G401 (cell line): ENCODE measurements at places on chromosomes 2 and 18.
A peak's percentile ranks its signal among the peaks of the same experiment; 100 is the strongest.

DNA sequence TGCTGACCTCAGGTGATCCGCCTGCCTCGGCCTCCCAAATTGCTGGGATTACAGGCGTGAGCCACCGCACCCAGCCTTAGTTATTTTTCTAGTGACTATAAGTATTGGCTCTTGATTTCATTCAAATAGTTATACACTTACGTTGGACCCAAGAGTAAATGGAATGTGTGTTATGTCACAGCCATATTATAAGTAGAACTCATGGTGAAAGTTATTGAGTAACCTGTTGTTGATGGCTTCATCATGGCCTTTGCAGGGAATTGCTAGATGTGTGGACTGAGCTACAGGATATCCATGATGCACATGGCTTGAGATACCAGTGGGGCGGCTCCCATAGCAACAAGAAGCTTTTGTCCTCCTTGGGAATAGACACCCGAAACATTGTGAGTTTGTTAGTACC lies 44.7 kb downstream of the AFTPH start:
- no peak for DNase-seq

DNA sequence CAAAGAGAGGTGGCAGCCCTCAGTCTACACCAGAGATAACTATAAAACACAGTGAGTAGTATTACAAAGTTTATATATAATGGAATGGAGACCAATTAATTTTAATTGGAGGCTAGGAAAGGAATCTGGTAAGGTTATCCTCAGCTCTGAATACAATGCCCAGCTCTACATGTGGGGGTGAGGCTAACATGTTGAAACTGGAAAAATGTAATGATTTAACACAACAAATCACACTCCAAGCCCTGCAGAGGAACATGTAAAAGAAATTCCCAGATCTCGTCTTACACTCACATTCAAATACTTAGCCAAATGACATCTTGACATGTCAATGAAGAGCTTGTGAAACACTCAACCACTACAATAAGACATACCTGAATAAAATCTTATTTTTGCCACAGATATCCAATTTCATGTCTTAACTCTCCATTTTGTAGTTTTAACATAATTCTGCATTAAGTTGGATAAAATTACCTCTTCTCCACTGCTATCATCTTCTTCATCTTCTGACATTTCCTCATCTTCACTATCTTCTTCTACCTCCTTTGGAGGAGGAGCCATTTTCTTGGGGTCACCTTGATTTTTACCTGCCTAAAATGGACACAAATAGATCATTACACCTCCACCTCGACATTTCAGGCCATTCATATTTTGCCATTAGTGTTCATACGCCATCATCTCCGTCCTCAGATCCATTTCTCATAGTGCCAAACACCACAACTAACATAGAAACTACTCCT lies 1.4 kb downstream of the NCL start:
- no peak for DNase-seq

DNA sequence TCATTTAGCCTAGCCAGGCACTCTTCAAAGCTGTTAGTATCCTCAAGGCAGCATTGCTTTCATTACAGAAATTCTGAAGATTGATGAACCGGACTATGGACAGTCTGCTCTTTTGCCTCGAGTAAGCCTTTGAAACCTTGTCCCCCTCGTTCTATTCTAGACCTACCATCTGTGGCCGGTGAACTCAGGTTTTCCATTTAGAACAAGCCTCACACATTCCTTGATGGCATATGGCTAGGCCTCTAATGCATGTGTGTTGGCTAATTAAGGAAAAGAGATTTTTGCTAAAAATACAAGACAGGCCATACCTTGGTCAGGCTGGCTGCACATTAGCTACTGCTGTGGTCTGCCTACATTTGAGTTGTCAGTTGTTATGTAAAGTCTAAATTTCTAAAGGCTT lies 111.8 kb downstream of the CERS6 start:
- DNase-seq = peak; percentile 90

- DNase-seq = no peak
These were observed 138.3 kb upstream of the ID2 start for GRCh38 chr2:8543383-8544170.

GRCh38 chr2:10971161-10971887 lies 59.6 kb downstream of the KCNF1 start:
- DNase-seq = no peak

DNA sequence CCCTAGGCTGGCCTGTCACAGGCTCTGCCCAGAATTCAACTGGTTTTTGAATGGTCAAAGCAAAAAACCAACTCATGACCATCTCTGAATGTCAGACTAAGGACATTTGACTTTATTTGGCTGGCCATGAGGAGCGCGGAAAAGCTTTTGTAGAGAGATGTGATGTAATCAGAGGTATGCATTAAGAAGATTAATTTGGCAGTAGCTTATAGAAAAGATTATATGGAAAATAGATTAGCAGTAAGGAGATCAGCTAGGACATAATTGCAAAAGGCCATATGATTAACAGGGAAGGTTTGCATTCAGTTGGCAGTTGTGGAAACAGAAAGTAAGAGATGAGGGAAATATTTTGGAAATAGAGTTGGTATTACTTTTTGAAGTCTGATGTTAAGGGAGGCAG lies 12.3 kb upstream of the TTR start:
- no peak for DNase-seq

GRCh38 chr2:44753552-44754285 lies 187.8 kb upstream of the SIX3 start:
- DNase-seq = no peak

DNA sequence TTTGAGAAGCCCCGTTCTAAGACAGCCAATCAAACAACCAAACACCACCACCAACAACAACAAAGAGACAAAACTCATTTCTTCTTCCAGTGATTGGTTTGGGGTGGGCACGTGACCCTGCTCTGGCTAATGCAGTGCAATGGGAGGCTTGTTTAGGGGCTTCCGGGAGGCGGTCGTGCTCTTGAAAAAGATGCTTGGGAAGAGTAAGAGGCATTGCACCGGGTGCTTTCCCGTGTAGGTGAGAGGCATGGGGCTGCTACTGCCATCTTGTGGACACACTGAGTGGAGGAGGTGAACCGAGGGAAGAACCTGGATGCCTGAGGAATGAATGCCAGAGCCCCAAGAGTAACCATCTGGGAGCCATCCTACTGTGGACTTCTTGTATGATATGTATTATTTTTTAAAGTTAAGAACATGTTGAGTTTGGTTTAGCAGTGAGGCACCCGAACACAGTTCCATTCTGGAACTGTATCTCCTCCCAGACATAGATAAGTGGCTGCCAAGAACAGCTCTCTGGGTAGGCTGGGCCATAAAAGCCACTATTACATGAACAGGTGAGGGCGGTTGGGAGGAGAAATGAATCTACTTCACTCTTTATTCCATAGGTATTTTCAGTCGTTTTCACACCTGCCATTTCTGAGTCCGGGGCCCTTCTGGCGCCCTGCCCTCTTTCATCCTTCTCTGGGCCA lies 19.1 kb upstream of the ARHGAP25 start:
- peak; percentile 30 for DNase-seq

- no peak for DNase-seq
These were observed 367.7 kb upstream of the NETO1 start for GRCh38 chr18:73235491-73235890.

- no peak for DNase-seq
These were observed 21.3 kb downstream of the LYPD6B start for GRCh38 chr2:149059822-149060221.

DNA sequence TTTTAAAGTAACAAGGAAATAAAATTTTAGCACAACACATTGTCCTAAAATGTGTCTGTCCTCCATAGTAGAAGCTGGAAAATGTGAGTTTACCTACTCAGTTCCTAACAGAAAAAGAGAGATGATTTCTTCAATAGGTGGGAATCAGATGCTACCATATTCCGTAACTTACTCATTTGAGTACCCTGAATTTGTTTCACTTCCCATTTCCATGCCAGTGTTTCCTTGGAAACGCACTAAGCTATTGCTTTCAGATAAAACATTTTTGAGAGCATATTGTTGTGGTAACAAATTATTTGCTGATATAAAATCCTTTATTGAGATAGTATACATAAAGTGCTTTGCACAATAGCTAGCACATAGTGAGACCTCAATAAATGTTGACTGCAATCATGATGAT lies 137.5 kb upstream of the BARD1 start:
- no peak for DNase-seq

GRCh38 chr18:54323970-54324369 lies 33.7 kb downstream of the STARD6 start:
- no peak for DNase-seq

DNA sequence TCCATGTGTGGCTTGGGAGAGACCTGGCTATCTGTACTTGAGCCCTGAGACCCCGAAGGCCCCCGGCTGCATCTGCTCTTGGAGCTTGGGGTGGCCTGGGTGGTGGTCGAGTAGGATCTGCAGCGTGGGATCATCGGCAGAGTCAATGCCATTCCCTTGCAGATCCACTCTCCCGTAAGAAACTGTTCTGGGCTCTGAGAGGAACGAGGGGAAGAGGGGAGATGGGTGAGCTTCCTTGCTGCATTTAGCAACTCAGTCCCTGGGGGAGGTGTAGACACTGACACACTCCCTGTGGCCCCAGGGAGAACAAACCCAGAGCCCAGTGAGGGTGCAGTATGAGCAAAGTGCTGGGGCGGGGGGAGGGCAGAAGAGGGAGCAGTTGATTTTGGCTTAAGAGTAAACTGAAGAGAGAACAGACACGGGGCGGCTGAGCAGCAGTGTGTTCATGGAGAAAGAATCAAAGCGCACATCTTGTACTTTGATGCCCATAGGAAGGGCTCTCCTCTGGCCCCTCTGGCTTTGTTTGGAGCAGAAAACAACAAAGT lies 8.5 kb downstream of the GREB1 start:
- DNase-seq = no peak

DNA sequence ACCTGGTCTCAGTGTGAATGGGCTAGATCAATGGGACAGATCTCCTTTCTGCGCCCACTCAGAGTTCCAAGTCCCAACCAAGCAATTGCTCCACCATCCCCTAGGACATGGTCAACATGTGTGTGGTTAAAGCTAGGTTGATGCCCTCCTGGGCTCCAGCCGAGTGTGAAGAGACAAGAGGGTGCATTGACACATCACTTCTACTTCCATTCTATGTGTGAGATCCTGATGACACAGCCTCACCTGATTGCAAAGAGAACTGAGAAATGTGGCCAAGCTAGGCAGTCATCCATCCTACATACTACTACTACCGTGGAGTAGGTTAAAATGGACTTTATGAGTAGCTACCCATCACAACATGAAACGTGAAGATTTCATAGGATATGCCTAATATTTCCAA lies 106.8 kb downstream of the NCKAP5 start:
- no peak for DNase-seq

GRCh38 chr2:27320958-27321543 lies 1.8 kb downstream of the MPV17 start:
- DNase-seq = peak; percentile 79

GRCh38 chr2:194087089-194087958 lies 1569.7 kb upstream of the SLC39A10 start:
- DNase-seq = no peak

DNA sequence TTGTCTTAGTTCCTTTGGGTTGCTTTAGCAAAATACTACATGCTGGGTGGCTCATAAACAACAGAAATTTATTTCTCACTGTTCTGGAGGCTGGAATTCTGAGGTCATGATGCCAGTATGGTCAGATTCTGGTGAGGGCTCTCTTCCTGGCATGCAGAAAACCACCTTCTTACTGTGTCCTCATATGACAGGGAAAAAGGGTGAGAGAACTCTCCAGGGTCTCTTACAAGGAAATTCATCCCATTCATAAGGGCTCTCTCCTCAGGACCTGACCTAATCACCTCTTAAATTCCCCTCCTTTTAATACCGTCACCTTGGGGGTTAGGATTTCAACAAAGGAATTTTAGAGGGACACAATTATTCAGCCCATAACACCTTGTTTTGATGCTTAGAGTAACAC lies 243.1 kb upstream of the TNP1 start:
- no peak for DNase-seq

GRCh38 chr2:42653908-42654445 lies 85.5 kb downstream of the MTA3 start:
- DNase-seq = no peak

- DNase-seq = no peak
These were observed 130.3 kb downstream of the ARHGAP28 start for GRCh38 chr18:6859676-6860422.

DNA sequence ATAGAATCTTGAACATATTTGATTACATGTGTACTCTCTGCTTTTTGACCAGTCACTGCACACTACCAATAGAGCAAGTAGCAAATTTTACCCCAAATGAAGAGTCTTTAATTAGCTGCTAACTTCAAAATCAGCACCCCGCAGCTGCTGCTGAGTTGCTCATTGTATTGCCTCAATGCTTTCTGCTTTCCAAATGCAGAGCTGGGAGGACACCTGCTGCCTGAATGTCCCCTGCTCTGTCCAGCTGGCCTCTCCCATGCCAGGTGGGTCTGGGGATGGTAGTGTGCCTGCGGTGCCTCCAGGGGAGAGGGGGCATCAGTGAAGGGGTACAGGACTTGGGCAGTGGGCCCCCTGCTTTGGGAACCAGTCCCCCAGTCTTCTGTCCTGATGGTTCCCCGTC lies 184.8 kb downstream of the PRKCE start:
- DNase-seq = peak; percentile 38

DNA sequence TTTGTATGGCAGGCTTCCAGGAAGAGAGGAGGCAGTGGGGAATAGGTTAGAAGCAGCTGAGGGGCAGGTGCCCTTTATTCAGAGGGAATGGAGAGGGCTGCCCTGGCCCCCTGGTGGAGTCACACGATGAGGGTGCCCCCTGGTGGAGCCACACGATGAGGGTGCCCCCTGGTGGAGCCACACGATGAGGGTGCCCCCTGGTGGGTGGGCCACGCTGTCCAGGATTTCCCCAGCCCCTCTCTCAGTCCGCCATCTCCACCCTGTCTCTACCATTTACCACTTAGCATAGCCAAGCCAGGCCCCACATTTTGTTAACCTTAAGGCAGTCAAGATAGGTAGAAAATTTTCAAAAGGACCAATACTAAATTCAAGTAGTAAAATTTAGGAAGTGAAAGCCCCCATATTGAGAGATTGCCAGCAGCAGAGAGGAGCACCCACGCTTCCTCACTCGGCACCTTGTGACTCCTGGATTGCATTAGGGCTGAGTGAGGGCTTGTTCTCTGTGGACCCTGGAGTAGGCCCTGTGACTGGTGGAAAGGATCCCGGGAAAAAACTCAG lies 10.4 kb upstream of the FAM228A start:
- DNase-seq = no peak

DNA sequence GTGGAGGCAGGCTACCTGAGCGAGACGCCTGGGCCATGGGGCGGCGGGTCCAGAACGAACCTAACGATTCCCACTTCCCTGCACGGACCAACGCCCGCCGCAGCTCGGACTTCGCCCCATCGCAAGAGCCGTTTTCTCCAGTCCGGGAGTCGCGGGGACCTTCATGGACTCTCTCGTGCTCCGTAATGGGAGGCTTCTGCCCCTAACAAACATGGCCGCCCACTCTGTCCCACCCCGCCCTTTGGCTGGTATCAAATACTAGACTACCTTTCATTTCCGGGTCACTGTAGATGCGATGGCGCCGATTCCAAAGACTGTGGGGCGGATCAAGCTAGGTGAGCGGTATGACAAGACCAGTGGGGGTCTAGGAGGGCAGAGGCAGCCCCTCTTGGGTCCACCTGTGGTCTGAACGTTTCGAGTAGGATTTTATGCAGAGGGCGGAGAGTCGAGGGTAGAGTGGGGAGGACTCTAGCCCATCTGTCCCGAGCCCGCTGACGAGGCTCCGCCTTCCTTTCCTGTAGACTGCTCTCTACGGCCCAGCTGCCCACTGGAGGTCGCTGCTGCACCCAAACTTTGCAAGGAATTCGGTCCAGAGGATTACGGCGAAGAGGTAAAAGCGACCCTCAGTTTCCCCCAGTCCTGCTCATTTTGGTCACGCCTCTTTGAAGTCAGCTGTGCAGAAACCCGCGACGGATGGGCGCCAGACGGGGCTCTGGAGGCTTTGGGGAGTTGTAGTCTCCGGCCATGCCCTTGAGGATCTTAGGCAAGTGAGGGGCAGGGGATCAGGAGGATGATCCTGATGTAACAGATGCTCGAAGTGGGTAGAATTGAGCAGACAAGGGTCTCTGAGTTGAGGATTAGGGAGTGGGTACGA lies at the start of the genes CCDC142 and TTC31:
Gene CCDC142 (minus strand): TSS at position 198 of the 874 bp plus-strand sequence. CDS start 161 bp downstream, at position 37.
Gene TTC31 (plus strand): TSS at position 281 of the 874 bp plus-strand sequence. CDS start 15 bp downstream, at position 296.
- peak; percentile 97 for DNase-seq
